ENCODE measurements at places on chromosomes 7 and 10.

- no peak for DNase-seq
These were observed 54.9 kb downstream of the MET start for GRCh38 chr7:116726713-116727431.

GRCh38 chr10:111766464-111766863 lies 417.1 kb downstream of the GPAM start:
- no peak for DNase-seq

- no peak for DNase-seq
These were observed 52.6 kb upstream of the GDF10 start for GRCh38 chr10:47247148-47248059.

DNA sequence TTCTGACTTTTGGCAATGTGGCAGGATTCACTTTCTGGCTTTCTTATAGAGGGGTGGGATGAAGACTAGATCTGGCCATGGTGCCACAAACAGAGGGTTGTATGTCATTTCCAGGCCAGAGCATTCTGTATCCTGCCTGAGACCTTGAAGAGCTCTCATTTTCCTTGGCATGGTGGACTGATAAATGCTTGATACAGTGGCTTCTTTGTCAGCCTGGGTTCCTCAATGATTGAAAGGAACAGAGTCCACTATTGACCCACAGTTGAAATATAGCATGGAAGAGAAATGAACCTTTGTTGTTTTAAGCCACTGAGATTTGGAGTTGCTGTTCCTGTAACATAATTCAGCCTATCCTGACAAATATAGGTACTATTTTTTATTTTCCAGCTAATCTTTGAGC lies 462.7 kb downstream of the SUGCT start:
- DNase-seq = no peak

- DNase-seq = no peak
These were observed 154.0 kb upstream of the C7orf33 start for GRCh38 chr7:148436571-148436970.

- no peak for DNase-seq
These were observed at the start of gene ZP3 for GRCh38 chr7:76424413-76425111. Gene ZP3, plus strand, starts transcription at chr7:76424950. Its CDS starts 15 bp downstream, at chr7:76424965.

DNA sequence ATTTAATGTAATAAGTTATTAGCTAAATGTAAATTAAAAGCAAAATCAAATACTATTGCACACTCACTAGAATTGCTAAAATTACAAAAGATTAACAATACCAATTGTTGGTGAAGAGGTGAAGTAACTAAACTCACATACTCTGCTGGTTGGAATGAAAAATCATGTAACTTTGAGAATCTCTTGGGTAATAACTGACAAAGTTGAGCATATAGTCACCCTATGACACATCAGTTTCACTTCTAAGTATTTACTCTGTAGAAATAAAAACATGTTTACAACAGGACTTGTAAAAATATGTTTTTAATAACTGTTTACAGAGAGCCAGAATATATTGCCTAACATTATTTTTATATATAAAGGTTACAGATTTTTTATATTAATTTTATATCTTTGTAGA lies 33.6 kb downstream of the CNTNAP2 start:
- no peak for DNase-seq

DNA sequence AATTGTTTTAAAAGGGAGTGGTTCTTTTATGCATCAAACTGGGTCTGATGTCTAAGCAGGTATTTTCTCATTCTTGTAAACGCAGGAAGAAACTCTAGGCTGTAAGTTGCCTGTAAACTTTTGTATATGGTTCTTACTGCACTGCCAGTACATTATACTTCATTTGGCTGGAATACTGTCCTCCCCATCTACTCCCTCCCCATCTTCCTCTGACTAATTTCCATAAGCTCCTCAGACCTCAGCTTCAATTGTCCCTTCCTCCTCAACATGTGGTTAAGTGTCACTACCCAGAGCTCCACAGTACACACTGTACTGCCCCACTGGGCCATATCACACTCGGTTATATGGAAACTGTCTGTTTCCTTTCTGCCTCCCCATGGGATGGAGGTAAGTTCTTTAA lies 161.4 kb upstream of the MDFIC start:
- DNase-seq = no peak

- no peak for DNase-seq
These were observed 520.8 kb downstream of the REEP3 start for GRCh38 chr10:64041989-64042490.

DNA sequence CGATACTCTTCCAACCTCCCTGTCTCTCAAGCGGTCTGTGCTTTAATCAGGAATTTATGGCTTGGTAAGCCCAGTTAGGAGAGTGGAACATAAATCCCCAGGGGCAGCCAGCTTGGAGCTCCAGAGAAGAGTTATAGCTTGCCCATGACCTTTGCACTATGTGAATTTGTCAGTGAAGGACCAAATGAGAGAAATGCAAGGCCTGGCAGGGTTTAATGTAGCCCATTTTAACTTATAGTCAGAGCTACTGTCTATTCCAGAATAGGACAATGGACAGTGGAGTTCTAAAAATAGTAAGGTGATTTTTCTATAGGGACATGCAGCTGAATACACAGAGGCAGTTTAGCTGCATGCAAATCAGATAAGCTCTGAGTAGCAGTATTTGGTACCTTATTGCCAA lies 142.6 kb upstream of the CAV2 start:
- DNase-seq = no peak

DNA sequence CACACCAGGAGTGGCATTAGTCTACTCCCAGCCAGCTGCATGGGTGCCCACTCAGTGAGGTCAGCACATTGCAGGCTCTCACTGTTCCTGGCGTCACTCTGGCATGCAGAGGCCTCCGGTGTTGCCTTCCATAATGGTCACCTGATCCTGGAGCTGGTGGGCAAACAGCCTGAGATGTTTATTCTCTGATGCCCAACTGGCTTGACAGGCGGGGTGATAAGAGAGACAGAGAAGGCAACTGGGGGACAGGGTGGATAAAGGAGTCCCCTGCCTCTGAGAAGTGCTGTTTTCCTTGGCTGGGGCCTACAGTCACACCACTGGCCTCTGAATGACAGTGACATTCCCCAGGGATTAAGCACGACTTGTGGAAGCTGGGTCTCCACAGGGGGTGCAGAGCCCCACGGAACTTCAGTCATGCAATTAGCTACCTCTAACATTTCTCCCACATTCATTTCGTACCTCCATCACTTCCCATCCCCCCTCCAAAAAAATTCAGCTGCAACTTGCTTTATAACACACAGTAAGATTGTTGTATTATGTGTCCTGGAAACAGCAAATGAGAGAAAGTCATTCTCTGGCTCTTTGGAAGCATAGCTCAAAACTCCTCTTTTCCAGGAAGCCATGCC lies 7.1 kb upstream of the RBM20 start:
- DNase-seq = no peak

DNA sequence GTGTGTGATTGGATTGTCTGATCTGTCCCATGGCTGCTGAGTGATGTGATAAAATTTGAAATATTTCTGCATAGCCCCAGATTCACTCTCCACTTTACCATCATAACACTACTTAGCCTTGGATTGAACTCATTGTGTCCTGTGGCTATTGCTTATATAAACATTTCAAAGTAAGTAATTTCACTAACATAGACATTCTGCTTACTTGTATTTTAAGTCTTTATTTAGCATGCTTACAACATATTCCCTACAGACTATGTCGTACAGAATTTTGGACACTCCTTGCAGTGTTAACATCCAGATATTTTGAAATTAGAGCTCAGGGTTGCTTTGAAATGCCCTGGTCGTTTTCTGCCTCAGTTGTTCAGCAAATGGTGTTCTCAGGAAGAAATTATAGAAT lies 117.6 kb downstream of the LRRC4 start:
- DNase-seq = no peak

- DNase-seq = no peak
These were observed 3.0 kb downstream of the PI4K2A start for GRCh38 chr10:97643441-97643985.

GRCh38 chr7:129865925-129866201 lies 86.9 kb downstream of the UBE2H start:
- DNase-seq = no peak

GRCh38 chr7:26704786-26705185 lies 159.6 kb downstream of the SKAP2 start:
- DNase-seq = no peak

Data from GOT3 (cell line).